Immature natural killer cell (primary cell): ENCODE measurements at places on chromosomes 2 and 18.

DNA sequence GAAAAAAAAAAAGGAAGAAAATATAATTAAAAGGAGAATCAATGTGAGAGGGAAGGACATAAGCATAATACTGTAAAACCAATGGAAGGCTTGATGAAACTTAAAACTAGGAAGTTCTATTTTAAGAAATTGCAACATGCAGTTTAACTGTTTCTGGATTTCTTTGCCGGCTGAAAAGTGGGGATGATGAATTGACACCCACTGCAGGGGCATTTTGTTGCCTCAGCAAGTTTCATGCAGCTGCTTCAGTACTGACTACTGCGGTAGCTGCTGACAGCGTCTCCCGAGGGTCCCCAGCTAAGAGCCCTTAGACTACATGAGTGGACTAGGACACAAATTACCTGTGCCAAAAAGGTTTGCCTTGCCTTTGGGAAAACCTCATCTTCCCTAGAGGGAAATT lies 69.2 kb downstream of the B3GNT2 start:
- H3K4me1 ChIP-seq: no peaks in the 10 kb centered on the region
- peaks cover 4% of the 10 kb centered on the region for H3K27me3 ChIP-seq
- DNase-seq: no peak
- H3K27ac ChIP-seq: no peak overlapping the region

- H3K27ac ChIP-seq: peak overlapping the region; percentile 9
- H3K36me3 ChIP-seq: peaks cover 45% of the 10 kb centered on the region
- H3K4me3 ChIP-seq: no peak overlapping the region
Measured at GRCh38 chr2:61220768-61221167, 58.8 kb downstream of the C2orf74 start.

- peak overlapping the region; percentile 33 for H3K4me3 ChIP-seq
- no peak for DNase-seq
- peaks cover 2% of the 10 kb centered on the region for H3K27me3 ChIP-seq
- peaks cover 51% of the 10 kb centered on the region for H3K4me1 ChIP-seq
Measured at GRCh38 chr2:169106563-169107545, 37.5 kb downstream of the DHRS9 start.

- no peak overlapping the region for H3K27ac ChIP-seq
- no peak overlapping the region for H3K4me3 ChIP-seq
- DNase-seq: no peak
- no peaks in the 10 kb centered on the region for H3K4me1 ChIP-seq
- H3K36me3 ChIP-seq: no peaks in the 10 kb centered on the region
Measured at GRCh38 chr18:21344860-21345259, 102.8 kb downstream of the GREB1L start.

DNA sequence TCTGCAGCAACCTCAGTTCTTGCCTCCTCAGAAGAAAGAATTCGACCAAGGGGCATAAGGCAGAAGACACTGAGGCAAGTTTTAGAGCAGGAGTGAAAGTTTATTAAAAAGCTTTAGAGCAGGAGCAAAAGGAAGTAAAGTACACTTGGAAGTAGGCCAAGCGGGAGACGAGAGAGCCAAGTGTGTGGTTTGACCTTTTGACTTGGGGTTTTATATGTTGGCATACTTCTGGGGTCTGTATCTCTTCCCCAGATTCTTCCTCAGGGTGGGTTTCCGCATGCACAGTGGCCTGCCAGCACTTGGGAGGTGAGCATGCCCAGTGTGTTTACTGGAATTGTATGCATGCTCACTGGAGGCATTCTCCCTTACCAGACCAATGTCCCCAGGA lies 59.3 kb upstream of the ANKRD44 start:
- H3K4me3 ChIP-seq: no peak overlapping the region
- no peaks in the 10 kb centered on the region for H3K36me3 ChIP-seq
- peak overlapping the region; percentile 1 for H3K27ac ChIP-seq
- H3K4me1 ChIP-seq: peaks cover 12% of the 10 kb centered on the region
- DNase-seq: no peak

DNA sequence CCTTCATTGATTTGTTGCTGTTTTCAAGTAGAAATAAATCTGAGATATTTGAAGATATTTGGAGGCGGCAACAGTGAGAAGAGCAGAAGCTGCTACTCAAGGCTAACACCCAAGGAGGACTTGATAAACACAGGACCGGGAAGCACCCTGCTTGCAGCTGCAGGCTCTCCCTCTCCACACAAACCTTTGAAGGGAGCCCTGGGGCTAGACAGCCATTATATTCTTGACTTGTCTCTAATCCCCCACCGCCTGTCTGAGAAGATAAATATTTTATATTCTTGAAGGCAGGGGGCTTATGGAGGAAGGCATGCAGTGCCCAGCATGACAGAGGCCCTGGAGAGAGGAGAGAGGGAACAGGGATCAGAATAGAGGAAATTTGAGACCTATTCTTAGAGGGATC lies 50.9 kb upstream of the SMAD2 start:
- no peak overlapping the region for H3K27ac ChIP-seq
- H3K4me1 ChIP-seq: no peaks in the 10 kb centered on the region
- H3K27me3 ChIP-seq: peaks cover 2% of the 10 kb centered on the region
- H3K36me3 ChIP-seq: no peaks in the 10 kb centered on the region

DNA sequence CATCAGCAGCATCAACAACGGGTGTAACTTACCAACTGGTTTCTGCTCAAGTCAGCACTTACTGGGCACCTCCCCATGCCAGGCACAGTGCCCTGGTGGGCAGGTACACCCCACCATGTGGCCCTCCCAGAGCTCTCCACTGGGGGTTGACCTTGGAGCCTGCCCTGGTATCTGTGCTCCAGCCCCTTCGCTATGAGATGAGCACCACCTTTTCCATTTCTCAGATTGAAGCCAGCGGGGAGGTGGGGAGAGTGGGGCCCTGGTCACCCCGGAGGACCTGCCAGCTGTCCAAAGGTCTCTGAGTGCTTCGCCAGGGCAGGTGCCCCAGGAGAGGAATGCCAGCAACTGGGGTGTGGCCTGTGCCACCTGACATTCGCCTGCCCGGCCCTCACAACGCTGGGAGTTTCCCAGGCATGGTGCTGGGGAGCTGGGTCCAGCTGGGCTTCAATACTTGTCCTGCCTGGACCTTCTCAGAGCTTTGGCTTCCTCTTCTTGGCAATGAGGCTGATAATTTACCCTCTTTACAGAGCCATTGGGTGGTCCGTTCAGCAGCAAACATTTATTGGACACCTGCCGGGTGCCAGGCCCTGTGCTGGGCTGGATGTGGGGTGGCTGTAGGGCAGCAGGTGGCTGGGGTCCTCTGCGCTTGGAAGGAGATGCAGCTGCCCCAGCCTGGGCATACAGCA lies 5.9 kb upstream of the ZAP70 start:
- no peak for DNase-seq
- H3K4me1 ChIP-seq: peaks cover 30% of the 10 kb centered on the region
- no peaks in the 10 kb centered on the region for H3K27me3 ChIP-seq
- H3K27ac ChIP-seq: no peak overlapping the region
- no peak overlapping the region for H3K4me3 ChIP-seq

DNA sequence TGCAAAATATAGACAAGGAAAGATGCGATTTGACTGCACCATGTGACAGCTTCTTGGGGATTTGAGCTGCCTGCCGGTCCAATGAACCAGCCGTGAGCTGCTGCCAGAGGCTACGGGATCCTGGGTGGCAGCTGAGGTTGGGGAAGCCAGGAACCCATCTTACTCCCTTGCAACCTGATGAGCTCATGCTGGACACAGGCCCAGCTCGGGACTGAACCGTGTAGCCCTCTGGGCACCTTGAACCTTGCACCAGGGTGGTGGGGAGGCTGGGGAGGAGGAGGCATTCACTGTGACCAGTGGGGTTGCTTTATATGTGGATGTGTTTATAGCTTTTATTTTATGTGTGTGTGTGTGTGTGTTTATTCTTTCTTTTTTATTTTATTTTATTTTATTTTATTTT lies 9.1 kb downstream of the ALPI start:
- no peaks in the 10 kb centered on the region for H3K4me1 ChIP-seq
- no peak overlapping the region for H3K27ac ChIP-seq
- H3K27me3 ChIP-seq: peaks cover 3% of the 10 kb centered on the region
- DNase-seq: no peak
- H3K36me3 ChIP-seq: no peaks in the 10 kb centered on the region
- no peak overlapping the region for H3K4me3 ChIP-seq

GRCh38 chr18:13433125-13433524 lies 214.6 kb downstream of the LDLRAD4 start:
- H3K27me3 ChIP-seq: peaks cover 2% of the 10 kb centered on the region
- DNase-seq: no peak
- no peak overlapping the region for H3K4me3 ChIP-seq

DNA sequence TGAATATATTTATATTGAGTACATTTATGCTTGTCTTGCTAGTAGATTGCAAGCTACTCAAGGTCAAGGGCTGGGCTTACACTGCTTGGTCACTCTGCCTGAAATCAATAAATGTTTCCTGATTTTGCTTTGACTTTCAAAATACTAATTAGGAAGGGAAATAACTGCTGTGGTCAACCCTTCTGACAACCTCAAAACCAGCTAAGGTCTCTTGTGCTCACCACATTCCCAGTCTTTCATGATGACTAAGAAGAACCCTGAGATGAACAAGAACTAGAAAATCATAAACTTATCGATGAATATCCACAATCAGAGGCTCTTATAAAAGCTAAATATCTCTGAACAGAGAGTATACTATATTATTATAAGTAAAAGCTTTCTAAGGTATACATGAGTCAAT lies 33.3 kb downstream of the ABCB11 start:
- H3K4me1 ChIP-seq: peaks cover 2% of the 10 kb centered on the region
- H3K4me3 ChIP-seq: no peak overlapping the region
- H3K36me3 ChIP-seq: no peaks in the 10 kb centered on the region
- H3K27me3 ChIP-seq: peaks cover 6% of the 10 kb centered on the region
- no peak for DNase-seq

- H3K4me3 ChIP-seq: peak overlapping the region; percentile 70
- peak overlapping the region; percentile 86 for H3K27ac ChIP-seq
- no peaks in the 10 kb centered on the region for H3K27me3 ChIP-seq
- H3K36me3 ChIP-seq: peaks cover 8% of the 10 kb centered on the region
- no peak for DNase-seq
Measured at GRCh38 chr2:237978058-237978712, 11.4 kb downstream of the UBE2F start.

- DNase-seq: no peak
- no peak overlapping the region for H3K27ac ChIP-seq
- H3K27me3 ChIP-seq: peaks cover 4% of the 10 kb centered on the region
- no peaks in the 10 kb centered on the region for H3K36me3 ChIP-seq
- H3K4me3 ChIP-seq: no peak overlapping the region
Measured at GRCh38 chr2:239553376-239554000, 152.7 kb upstream of the HDAC4 start.

DNA sequence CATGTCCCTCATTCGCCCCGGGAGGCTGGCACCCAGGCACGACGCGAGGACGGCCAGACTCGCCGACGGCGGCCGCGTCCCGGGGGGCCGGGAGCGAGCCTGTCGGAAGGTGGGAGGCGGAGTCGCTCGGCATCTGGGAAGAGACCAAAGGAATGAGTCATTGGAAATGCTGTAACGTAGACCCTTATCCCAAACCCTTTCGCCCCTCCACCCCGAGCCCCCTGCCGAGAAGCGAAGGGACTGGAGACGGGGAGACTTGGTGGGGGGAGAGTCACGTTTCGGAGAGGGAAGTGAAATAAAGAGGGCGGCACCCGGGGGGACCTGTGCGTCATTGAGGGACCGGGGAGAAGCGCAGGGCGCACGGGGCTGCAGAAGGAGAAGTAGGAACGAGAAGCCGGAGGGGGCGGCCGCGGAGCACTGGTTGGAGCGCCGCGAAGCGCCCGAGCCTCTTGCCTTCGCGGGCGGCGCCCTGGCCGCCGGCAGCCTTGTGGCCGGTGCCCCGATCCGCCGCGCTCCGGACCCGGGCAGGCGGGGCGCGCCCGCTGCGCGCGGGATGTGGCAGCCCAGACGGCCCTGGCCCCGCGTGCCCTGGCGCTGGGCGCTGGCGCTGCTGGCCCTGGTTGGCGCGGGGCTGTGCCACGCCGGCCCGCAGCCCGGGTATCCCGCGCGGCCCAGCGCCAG lies at the start of gene EMILIN2:
EMILIN2 (plus strand) TSS at position 371 of the 681 bp plus-strand sequence; CDS start at position 554, 183 bp downstream.
- DNase-seq: peak; percentile 26
- H3K27me3 ChIP-seq: peaks cover 8% of the 10 kb centered on the region
- peaks cover 4% of the 10 kb centered on the region for H3K36me3 ChIP-seq
- H3K27ac ChIP-seq: peak within 1 kb of the TSS; percentile 83
- H3K4me1 ChIP-seq: peaks cover 23% of the 10 kb centered on the region
- H3K4me3 ChIP-seq: peak within 1 kb of the TSS; percentile 79

GRCh38 chr2:102258386-102259074 lies 52.8 kb upstream of the IL1RL1 start:
- H3K4me1 ChIP-seq: peaks cover 60% of the 10 kb centered on the region
- H3K4me3 ChIP-seq: peak overlapping the region; percentile 67
- peaks cover 2% of the 10 kb centered on the region for H3K27me3 ChIP-seq
- peak overlapping the region; percentile 96 for H3K27ac ChIP-seq

DNA sequence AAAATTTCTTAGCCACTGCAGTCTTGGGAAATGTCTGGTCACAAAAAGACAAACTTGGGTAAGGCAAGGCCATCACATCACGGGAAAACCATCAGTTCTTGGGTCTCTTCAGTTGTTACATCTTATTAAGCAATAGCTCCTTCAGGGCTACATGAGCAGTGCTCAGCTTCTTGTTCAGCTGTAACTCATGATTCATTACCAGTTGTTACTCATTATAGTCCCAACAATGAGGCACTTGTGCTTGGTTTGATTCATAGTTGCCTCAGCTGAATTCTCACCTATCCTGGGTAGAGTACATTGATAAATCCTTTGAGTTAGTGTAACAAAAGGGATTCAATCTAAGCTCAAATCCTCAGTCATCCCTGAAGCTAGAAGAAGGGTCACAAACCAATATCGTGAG lies 102.4 kb upstream of the DCC start:
- no peaks in the 10 kb centered on the region for H3K4me1 ChIP-seq
- DNase-seq: no peak
- H3K4me3 ChIP-seq: no peak overlapping the region
- H3K36me3 ChIP-seq: no peaks in the 10 kb centered on the region

- peaks cover 3% of the 10 kb centered on the region for H3K36me3 ChIP-seq
- no peak for DNase-seq
- H3K27ac ChIP-seq: no peak overlapping the region
Measured at GRCh38 chr2:149601141-149601796, 13.7 kb upstream of the MMADHC start.

DNA sequence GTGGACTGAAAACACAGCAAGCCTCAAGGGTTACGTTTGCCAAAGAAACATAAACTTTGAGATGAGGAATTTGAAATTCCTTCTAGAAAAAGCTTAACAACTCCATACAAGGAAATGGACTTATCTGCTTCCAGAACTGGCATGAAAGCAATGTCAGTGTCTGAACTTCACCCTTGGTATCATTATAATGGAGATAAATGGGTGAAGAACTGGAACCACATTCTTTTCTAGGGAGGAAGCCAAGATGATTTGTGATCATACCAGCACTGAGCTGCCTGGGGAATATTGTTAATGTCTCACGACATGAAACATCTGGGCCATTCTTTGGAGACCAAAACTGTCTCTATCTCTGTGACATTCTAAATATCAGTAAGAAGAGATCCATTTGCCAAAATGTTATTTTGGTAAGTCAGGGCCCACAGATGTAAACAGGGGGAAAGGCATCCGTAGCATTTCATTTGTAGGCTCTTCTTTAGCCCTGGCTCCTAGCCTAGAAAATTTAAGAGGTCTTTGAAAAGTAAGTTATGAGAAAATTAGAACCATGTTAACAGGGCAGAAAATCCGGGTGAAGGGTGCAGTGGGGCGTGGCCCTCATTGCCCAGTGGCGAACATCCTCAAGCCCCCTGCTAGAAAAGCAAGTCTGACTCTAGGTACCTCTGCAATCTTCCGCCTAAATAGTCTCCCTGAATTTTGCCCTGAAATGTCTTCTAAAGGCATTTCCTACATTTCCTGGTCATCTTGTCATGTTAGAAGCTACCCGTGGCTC lies 295.3 kb upstream of the EPAS1 start:
- H3K27me3 ChIP-seq: no peaks in the 10 kb centered on the region
- no peak overlapping the region for H3K27ac ChIP-seq
- no peak overlapping the region for H3K4me3 ChIP-seq
- H3K4me1 ChIP-seq: no peaks in the 10 kb centered on the region
